Frontal cortex (tissue), 4 donors: ENCODE measurements at places on chromosomes 2 and 18.

GRCh38 chr2:180190851-180191250, 183.8 kb upstream of the CWC22 start:
- DNase-seq = no peak

DNA sequence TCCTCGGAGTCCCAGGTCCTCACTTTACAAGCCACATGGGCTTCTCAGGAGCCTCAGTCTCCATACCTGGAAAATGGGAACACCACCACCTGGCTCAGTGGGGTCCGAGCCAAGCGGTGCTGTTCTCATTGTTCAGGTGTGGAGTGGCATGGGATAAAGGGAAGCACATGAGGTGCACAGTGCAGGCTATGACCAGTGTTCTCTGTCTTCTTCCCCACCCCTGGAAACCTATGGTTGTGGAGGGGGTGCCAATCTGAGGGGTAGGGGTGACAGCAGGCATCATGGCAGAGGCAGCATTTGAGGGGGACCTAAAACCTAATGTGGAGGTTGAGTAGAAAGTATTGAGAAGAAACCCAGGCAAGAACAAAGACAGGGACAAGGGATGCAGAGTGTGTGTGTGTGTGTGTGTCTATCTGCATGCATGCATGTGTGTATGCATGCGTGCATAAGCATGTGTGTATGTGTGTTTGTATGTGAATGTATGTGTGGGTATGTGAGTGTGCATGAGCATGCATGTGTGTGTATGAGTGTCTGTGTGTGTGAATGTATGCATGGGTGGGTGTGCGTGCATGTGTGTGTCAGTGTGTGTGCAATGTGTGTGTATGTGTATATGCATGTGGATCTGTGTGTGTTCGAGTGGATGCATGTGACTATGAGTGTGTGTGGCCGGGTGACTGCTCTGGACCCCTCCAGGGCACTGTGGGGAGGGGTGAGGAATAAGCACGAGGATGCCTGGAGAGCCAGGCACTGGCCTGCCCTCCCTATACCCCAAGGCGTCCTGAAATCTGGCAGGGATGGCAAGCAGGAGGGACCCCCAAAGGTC, 4.0 kb downstream of the KIF1A start:
- DNase-seq = no peak

DNA sequence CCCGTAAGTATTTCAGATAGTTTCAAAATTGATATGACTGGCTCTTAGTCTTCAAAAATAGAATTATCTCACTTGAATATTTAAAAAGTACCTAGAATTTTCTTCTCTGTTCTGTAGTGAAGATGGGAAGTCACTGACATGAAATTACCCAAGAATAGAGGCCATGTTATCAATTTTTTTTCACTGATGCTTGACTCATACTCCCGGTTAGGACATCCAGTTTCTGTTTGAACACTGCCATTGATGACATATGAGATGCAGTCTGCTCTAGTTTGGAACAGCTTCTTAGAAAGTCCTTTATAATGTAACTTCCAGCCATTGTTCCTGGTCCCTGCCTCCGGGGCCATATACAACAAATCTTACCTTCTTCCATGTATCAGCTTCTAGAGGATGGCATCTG, 26.0 kb downstream of the MAP3K20 start:
- DNase-seq = no peak

DNA sequence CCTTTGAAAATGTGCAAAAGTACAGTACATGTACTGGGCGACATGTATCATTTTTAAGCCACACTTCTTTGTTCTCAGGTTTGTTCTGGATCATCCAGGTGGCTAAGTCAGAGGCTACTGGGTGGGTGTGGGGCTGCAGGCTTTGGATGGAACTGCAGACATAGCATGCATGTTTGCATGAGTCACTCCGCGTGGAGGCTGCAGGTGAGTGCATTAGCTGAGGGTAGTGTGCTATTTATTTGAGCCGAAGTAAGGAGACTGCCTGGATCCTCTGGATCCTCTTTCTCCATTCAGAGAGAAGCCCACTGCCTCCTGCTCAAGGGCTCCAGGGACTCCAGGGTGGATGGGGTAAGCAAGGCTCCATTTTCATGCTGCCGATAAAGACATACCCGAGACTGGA, 9.4 kb upstream of the NEURL3 start:
- no peak for DNase-seq

- no peak for DNase-seq
These were observed 770.0 kb upstream of the ZEB2 start for GRCh38 chr2:145289946-145290345.

DNA sequence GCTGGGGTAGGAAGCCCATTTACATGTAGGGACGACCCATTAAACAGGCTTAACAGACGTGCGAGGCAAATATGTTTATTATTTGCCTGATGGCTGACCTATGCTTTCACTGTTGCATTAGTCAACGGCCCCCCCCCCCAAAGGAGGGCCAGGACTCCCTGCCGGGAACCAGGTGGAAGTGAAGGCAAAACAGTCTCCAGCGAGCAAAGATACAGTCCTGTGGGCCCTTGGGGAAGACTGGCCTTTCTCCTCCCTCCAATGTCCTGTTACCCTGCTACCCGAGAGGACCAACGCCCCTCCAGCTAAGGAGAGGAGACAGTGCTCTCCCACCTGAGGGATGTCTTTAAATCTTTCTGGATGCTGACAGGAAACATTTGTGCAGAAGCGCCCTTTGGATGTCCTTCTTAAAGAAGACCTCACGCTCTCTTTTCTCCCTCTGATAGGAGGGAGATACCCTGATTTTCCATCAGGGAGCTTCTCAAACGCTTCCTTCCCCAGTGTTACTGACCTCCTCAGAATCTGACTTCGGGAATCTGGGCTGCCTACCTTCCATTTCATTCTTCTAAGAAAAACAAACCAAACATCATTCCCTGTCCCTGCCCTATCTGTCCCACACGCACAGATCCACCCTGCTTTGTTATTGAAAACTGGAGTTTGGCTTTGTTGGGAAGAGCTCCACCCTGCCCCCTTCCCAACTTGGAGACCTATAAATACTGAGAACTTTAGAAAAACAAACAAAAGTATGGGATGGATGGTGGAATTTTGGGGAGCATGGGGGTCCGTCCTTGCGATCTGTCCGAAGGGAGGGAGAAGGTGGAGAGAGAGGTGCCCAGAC, 135.9 kb upstream of the SIX3 start:
- no peak for DNase-seq
